Amniotic epithelial cell (primary cell): ENCODE measurements at places on chromosomes 13 and 19.
A peak's percentile ranks its signal among the peaks of the same experiment; 100 is the strongest.

GRCh38 chr13:23750383-23751121 lies 138.6 kb downstream of the MIPEP start:
- peak; percentile 92 for DNase-seq

GRCh38 chr19:18587962-18588610 lies 512 bp upstream of the REX1BD start:
- no peak for DNase-seq

GRCh38 chr19:46866407-46867136 lies 5.8 kb downstream of the ARHGAP35 start:
- no peak for DNase-seq

GRCh38 chr19:372306-372890 lies 27.8 kb upstream of the MIER2 start:
- no peak for DNase-seq

GRCh38 chr13:93286047-93286446 lies 59.4 kb downstream of the GPC6 start:
- DNase-seq: no peak

GRCh38 chr19:27793128-27793643 lies 1419.8 kb downstream of the UQCRFS1 start:
- peak; percentile 77 for DNase-seq

DNA sequence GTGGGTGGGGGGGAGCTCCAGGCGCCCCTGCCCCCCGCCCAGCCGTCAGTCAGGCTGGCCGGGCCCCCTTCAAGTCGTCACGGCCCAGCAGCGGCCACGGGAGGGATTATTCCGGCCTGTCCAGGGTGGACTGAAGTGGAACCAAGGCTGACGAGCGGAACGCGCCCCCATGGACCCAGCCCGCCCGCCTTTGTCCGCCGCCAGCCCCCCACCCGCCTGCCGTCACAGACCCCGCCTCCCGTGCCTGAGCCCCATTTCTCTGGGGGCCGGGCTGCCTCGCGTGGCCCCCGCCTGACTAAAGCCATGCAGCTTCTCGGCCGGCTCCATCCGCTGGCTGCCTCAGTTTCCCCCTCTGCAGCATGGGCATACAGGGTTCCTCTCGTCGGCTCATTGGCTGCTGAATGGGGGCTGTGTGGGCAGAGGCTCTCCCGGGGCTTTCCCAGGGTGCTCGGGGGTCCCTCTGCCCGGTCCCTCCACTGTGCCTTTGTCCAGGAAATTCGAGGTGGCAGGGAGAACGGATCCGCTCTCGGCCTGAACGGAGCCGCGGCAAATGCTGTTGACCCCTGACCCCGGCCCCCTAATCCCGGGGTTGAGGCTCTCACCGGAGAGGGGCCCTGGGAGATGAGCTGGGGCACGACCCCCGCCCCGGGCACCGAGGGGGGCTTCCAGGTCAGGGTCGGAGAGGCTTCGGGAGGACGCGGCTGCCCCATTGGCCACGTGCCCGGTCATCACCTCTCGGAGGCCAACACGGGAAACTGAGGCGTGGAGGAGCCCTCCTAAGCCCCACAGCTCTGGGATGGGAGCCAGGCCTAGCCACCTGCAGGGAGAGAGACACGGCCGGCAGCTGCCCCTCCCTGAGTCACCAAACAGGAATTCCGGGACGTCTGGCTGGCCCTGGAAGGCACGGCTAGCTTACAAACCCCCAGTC lies 27.4 kb downstream of the EFNA2 start:
- peak; percentile 53 for DNase-seq

DNA sequence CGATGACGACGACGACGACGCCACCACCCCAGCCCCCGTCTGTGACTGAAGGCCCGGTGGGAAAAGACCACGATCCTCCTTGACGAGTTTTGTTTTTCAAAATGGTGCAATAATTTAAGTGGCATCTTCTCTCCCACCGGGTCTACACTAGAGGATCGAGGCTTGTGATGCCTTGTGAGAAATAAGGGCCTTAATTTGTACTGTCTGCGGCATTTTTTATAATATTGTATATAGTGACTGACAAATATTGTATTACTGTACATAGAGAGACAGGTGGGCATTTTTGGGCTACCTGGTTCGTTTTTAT lies 2.5 kb downstream of the KLF2 start:
- no peak for DNase-seq

GRCh38 chr19:45814166-45814780 lies 835 bp downstream of the RSPH6A start:
- no peak for DNase-seq

DNA sequence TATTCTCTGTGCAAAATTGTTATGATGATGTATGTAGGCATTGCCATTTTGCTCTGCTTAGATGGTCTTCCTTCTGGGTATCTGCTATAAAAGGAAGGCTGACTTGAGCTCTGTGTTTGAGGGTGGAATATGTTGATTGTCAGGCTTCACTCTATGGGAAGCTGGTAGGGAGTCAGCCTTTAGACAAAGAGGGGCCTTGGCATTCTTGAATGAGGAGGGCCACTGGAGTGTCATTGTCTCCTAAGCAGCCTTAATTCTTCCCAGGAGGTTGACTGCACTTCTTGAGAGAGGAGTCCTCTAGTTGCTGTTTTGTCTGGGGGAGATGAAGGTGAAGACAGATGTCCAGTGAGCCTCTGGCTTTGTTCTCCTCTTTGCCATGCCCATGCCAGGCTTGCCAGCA lies 266.8 kb downstream of the KCNRG start:
- DNase-seq: no peak

DNA sequence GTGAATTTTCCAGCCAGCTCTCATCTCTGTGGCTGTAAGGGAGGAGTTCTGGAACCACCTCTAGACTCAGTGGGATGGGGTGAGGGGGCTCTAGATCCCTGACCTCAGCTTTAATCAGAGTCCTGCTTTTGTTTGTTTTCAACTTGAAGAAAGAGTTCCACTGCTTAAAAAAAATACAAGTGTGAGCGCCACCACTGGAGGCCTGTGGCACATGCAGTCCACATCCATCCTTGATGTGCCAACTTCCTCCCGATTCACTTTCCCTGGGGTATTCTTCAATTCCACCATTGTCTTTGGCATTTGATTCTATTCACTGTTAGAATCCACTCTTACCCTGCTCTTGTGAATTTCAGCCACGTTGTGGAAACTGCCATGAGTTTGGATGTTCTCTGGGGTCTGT lies 62.4 kb upstream of the GJB6 start:
- DNase-seq: no peak

- DNase-seq: no peak
These were observed 1.6 kb downstream of the CEACAM16 start for GRCh38 chr19:44700547-44700946.

GRCh38 chr19:18440415-18440877 lies 2.5 kb upstream of the ISYNA1 start:
- no peak for DNase-seq

- DNase-seq: peak; percentile 41
These were observed 172.9 kb downstream of the OXGR1 start for GRCh38 chr13:96821381-96821780.

DNA sequence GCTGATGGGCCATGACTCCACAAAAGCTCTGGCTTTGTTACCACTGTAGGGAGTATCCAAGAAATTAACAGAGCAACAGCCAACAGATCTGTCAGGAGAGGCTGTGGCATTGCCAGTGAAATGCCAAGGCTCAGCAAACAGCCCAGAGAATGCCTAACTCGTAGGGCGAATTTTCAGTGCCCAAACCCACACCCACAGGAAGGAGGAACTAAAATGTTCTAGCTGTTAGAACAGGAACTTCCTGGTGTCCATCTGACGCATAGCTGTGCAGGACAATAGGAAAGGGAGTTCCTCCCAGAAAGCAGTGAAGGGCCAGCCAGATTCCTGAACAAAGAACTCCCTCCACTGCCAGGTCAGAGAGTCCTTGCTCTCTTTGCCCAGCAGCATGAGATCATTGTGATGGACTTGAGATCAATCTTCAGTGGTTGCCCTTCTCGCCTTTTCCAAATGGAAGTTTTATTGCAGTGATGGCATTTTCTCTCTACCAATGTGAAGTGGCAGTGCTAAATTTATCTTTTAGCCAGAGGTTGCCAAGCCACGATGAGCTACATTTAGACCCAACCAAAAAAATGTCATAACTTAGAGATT lies 224.2 kb upstream of the STARD13 start:
- DNase-seq: no peak

- no peak for DNase-seq
These were observed 365.4 kb downstream of the ITGBL1 start for GRCh38 chr13:101817898-101818297.

GRCh38 chr19:13689085-13689484 lies 75.2 kb upstream of the MRI1 start:
- no peak for DNase-seq

DNA sequence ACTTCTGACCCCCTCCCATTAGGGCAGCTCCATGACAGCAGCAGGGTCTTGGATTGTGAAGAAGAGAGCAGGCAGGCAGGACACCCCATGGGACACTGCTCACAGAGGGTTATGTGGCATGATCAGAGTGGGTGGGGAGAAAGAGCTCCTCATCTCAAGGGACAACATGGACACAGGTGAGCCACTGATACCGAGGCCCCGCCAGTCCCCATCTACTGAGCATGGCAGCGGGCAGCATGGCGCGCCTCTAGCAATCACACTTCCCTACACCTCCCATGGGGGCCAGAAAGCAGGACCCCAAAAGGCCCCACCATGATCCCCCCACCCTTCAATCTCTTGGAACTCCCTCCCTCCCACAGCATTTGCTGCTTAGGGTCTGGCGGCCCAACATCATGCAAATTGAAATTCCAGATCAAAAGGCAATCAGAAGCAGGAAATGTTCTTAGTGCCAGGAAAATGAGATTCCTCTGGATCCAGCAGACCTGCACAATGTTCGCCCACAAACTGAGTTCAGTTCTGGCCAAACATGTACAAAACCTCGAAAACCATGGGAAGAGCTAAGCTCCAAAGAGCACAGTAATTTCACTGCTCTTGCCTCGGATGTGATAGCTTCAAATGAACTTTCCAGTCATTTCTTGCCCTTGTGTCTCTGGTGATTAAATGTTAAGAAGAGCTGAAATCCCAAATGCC lies 14.8 kb downstream of the DOCK9 start:
- no peak for DNase-seq

GRCh38 chr19:47541518-47541917 lies 26.7 kb upstream of the NAPA start:
- DNase-seq: peak; percentile 87

DNA sequence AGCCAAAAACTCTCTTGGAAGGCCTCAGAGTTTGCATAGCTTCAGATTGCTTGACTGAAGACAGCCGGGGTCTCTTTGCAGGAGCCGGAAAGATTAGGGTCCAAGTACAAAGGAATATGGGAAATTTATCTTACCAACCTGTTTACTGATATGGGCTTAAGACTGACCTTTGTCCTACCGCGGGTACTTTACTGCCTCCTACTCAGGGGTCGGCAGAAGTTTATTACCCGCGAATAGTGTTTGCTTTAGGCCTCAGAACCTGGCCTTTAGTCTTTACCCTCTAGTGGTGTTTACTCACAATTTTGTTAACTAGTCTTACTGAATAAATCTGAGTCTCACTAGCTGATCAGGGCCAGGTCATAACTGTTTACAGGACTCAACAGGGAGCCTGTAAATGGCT lies 765.4 kb upstream of the SPRY2 start:
- no peak for DNase-seq

GRCh38 chr13:32456591-32456990 lies 28.7 kb upstream of the N4BP2L1 start:
- no peak for DNase-seq

DNA sequence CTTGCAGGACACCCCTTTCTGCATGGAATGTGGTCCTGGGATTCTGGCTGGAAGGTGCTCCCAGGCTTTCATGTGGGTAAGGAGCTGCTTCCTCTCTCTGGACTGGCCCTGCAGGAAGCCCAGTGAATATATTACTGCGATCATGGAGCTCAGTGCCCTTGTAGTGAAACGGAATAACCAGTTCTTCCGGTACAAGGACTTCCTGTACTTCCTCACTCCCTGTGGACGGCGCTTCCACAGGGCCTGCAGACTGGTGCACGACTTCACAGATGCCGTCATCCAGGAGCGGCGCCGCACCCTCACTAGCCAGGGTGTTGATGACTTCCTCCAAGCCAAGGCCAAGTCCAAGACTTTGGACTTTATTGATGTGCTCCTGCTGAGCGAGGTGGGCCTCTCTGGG lies 8.0 kb downstream of the CYP4F8 start:
- DNase-seq: no peak
